ENCODE measurements at places on chromosomes 2 and 18. TPM values are rescaled to one million over a fixed set of nuclear protein-coding genes. Genes with fewer than 3 reads are reported as not detected.

IL36G gene
- not detected for total RNA-seq

LRRC30 gene
- total RNA-seq = not detected

TCF7L1 gene
- 1.3 TPM for total RNA-seq

RNF152 gene
- 11.9 TPM for total RNA-seq

POTEI gene
- total RNA-seq = not detected

ZNF385B gene
- total RNA-seq = not detected

PRSS56 gene
- total RNA-seq = not detected

ANTXR1 gene
- 73.1 TPM for total RNA-seq

PHOSPHO2 gene
- total RNA-seq = 1.8 TPM

CLIP4 gene
- 47.8 TPM for total RNA-seq

ACKR3 gene
- total RNA-seq = not detected

MC5R gene
- not detected for total RNA-seq

TDRD15 gene
- not detected for total RNA-seq

TMEM200C gene
- not detected for total RNA-seq

BMP10 gene
- total RNA-seq = not detected

DNAH7 gene
- 0.30 TPM for total RNA-seq

MAPK4 gene
- not detected for total RNA-seq

STRADB gene
- total RNA-seq = 35.6 TPM

GALNT3 gene
- 5.4 TPM for total RNA-seq

RNU2-63P gene
- total RNA-seq = 78.4 TPM

ICOS gene
- total RNA-seq = not detected

GAL3ST2 gene
- total RNA-seq = under 0.01 TPM

ZNF519 gene
- 5.5 TPM for total RNA-seq

CD226 gene
- total RNA-seq = 6.4 TPM

MOGAT1 gene
- not detected for total RNA-seq

ANKRD53 gene
- total RNA-seq = 1.5 TPM

DUSP2 gene
- 4.2 TPM for total RNA-seq

ZNF142 gene
- 12.5 TPM for total RNA-seq

GRB14 gene
- total RNA-seq = 0.30 TPM

POTEC gene
- total RNA-seq = not detected

RTTN gene
- 15.7 TPM for total RNA-seq

FKBP7 gene
- 116 TPM for total RNA-seq

SERPINB8 gene
- 37.7 TPM for total RNA-seq

IER3IP1 gene
- 22.3 TPM for total RNA-seq

CNTNAP5 gene
- not detected for total RNA-seq

CCBE1 gene
- 0.59 TPM for total RNA-seq

PIEZO2 gene
- 1.1 TPM for total RNA-seq

MYO3B gene
- total RNA-seq = 0.32 TPM

STEAP3 gene
- total RNA-seq = 30.7 TPM
